Fibroblast of villous mesenchyme (primary cell): ENCODE measurements at places on chromosomes 3 and 15. TPM values are rescaled to one million over a fixed set of nuclear protein-coding genes. Genes with fewer than 3 reads are reported as not detected.

Gene LSAMP
- 0.64 and 1.3 TPM in 2 replicates for total RNA-seq

GRCh38 chr3:187005827-187006481, 75.6 kb downstream of the ST6GAL1 start:
- no peak for DNase-seq

- DNase-seq = no peak
These were observed 79.2 kb upstream of the ABHD2 start for GRCh38 chr15:89009080-89009479.

Gene CASR
- not detected in 2 replicates for total RNA-seq

Gene RASGRP1
- total RNA-seq = 5.2 and 9.5 TPM in 2 replicates

Gene FETUB
- total RNA-seq = not detected in 2 replicates

- DNase-seq = no peak
These were observed 231.5 kb upstream of the SETMAR start for GRCh38 chr3:4071481-4072184.

Gene ATP8B4
- total RNA-seq = 4.2 and 90.2 TPM in 2 replicates

GRCh38 chr15:38002883-38003477, 68.5 kb downstream of the TMCO5A start:
- peak; percentile 85 for DNase-seq

DNA sequence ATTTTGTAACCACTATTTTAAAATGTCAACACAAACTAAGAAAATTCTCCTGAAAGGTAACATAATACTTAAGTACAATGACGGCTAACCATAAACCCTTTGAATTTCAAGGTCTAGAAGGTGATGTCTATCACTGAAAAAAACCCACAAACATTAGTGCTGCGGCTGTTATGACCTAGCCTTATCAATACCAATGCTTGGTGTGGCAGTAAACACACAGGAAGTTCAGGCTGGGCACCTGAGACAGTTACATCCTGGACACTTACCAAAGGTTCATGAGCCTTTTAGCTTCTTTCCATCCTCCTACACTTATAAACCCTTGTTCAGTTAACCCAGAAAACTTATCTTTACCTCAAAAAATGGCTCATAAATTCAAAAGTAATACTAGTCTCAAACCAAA, 5.8 kb downstream of the HSPBAP1 start:
- no peak for DNase-seq

DNA sequence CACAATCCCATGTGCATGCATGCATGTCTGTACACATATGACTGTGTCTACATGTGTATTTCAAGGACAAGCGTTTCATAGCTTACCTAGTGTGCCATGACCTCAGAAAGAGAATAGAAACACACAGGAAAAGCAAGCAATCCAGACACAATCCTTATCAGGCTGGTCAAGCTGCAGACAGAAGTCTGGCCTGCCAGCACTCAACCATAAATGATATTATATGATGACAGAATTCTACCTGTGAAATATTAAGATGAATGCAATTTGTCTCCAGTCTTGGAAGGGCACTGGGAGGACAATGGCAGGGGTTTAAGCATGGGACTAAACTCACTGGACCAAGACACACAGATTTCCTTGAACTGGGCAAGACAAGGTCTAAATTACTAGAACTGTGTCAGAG, 50.9 kb upstream of the ARL6 start:
- DNase-seq = no peak

Gene MAP4
- 111 and 127 TPM in 2 replicates for total RNA-seq

DNA sequence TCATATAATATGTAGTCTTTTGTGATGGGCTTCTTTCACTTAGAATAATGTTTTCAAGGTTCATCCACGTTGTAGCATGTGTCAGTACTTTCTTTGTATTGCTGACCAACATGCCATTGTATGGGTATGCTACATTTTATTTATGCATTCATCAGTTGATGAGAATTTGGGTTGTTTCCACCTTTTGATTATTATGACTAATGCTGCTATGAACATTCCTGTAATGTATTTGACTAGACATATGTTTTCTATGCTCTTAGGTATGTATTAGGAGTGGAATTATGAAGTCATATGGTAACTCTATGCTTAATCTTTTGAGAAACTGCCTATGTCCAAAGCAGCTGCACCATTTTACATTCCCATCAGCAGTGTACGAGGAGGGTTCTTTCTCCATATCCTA, 3.2 kb upstream of the PODXL2 start:
- DNase-seq = no peak

GRCh38 chr3:193660698-193661411, 67.8 kb downstream of the OPA1 start:
- no peak for DNase-seq

Gene ARL14
- not detected in 2 replicates for total RNA-seq

Gene FOXB1
- total RNA-seq = not detected in 2 replicates

- DNase-seq = no peak
These were observed 1109.2 kb upstream of the ALCAM start for GRCh38 chr3:104257486-104257885.
